ENCODE measurements at places on chromosomes 7 and 10. TPM values are rescaled to one million over a fixed set of nuclear protein-coding genes. Genes with fewer than 3 reads are reported as not detected.

Gene LLCFC1
- not detected for total RNA-seq

Gene BLNK
- not detected for total RNA-seq

Gene ZNF92
- total RNA-seq, result 24.4 TPM

Gene AOAH
- 7.0 TPM for total RNA-seq

Gene OAT
- 26.2 TPM for total RNA-seq

Gene GIMAP4
- 62.1 TPM for total RNA-seq

Gene AKR1D1
- not detected for total RNA-seq

Gene UPK3B
- total RNA-seq, result 1.8 TPM

Measured in T-helper 17 cell (primary cell).